Heart right ventricle (tissue), 16 donors: ENCODE measurements at places on chromosomes 6 and 20. TPM values are rescaled to one million over a fixed set of nuclear protein-coding genes. Genes with fewer than 3 reads are reported as not detected.

Gene EPPIN
- total RNA-seq, result not detected

Gene HLA-DMB
- total RNA-seq, result 6.9 TPM

Gene EMILIN3
- 1.1 TPM for total RNA-seq

Gene HMGA1
- 37.2 TPM for total RNA-seq

Gene SPTLC3
- total RNA-seq, result 5.0 TPM

Gene NR2E1
- total RNA-seq, result not detected

Gene SPATS1
- total RNA-seq, result not detected

DNA sequence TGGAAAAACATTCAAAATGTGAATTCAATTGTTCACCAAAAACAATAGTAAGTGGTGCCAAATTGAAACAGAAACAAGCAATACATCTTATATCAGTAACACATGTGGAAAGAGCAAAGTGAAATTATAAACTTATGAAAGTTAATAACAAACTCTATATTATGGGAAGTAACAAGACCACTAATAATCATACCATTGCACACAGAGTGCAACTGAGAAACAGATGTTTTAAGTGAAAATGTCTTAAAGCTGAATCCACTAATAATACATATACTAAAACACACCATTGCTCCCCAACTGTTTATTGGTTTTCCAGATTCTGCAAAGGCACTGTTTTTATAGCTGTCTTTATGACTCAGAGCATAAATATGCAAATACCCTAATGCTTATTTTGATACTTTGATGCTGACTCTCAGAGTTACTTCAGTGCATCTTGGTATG is 292.3 kb downstream of the RFPL4B start:
- DNase-seq, result no peak

DNA sequence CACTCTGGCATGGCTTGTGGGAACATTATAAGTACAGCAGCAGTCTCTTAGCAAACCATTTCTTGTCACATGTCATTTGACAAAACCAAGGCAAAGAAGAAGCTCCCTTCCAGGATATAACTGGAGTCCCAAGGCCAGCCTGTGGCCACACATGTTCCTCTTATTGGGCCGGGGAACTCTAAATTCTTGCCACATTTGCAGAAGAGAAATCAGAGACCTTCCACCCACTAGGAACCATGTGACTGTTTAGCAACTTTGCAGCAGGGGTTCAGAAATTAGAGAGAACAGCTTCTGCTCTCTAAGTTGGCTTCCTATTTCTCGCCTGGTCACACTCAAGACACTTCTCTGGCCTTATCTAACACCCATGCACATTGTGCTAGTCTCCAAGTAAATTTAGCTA is 20.4 kb upstream of the MEP1A start:
- DNase-seq, result peak; percentile 27

- no peak for DNase-seq
Measured at GRCh38 chr6:2834262-2834661, 7.4 kb downstream of the SERPINB1 start.

DNA sequence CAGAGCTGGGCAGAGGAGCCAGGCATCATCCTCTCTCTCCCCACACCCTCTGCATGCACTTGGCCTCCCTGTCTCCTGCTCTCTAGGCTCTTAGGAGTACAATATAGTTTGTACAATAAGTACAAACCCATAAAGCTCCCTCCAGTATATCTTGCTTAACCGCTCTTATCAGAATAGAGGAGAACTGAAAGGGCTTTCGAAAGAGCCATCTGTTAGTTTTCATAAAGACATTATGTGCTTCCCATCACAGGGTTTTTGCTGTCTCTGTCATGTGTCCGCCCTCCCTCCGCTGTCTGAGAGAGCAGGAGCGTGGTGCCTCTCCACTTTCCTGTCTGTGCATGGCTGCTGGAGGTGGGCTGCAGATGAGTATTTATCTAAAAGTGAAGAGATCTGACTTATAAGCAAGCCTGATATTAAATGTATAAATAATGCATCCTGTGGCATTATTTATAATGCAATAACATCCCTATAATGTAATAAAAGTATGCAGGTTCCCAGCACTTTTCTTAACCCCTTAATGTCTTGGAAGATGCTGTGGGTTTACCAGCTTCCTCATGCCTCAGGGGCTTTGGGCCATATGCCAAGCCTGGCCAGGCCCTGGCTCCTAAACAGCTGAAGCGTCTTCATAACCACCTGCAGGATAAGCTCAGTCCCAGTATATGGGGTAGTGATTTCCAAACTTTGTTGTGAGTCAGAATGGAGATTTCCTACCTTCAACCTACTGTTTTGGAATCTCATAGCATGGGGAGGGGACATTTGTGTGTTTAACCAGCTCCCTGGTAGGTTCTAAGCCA is 297.1 kb downstream of the DHX35 start:
- no peak for DNase-seq

- DNase-seq, result no peak
Measured at GRCh38 chr20:38301309-38301708, 2.6 kb upstream of the BPI start.

DNA sequence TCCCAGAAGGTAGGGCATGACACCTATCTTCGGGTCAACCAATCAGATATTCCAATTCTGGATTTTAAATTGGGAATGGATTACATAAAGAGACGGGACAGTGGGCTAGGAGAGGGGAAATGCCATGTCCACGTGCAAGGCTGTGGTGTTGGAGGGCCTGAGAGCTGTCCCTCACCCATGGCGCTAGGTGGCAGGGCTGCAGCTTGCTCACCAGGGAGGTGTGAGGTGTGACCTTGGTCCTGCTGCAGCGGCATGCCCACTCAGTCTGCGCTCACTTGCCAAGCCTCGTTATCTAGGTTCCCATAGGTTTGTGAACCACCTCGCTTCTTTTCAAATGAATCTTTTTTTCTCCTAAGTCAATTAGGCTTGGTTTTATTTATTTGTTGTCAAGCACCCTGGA is 19.4 kb upstream of the CST3 start:
- DNase-seq, result no peak
